ENCODE measurements at places on chromosomes 3 and 15.

GRCh38 chr15:69665641-69666111 lies 213.1 kb downstream of the RPLP1 start:
- DNase-seq: no peak

- no peak for DNase-seq
Measured at GRCh38 chr3:50612234-50612882, 784 bp upstream of the CISH start.

DNA sequence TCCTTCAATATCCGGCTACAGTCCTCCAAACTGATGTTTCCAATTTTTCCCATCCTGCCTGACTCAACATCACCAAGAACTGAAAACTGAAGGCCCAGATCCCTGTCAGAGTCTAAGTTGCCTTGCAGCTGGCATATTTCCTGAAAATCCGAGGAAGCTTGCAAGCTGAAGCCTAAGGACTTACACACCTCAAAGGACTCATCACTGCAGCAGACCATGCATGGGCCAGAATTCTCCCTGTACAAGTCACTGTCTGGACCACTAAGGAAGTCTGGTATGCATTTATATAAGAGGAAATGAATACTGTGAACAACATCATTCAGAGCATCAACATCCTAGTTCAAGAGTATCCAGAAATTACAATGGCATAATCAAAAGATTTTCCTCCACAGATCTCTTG lies 548.8 kb upstream of the MDFIC2 start:
- no peak for DNase-seq

DNA sequence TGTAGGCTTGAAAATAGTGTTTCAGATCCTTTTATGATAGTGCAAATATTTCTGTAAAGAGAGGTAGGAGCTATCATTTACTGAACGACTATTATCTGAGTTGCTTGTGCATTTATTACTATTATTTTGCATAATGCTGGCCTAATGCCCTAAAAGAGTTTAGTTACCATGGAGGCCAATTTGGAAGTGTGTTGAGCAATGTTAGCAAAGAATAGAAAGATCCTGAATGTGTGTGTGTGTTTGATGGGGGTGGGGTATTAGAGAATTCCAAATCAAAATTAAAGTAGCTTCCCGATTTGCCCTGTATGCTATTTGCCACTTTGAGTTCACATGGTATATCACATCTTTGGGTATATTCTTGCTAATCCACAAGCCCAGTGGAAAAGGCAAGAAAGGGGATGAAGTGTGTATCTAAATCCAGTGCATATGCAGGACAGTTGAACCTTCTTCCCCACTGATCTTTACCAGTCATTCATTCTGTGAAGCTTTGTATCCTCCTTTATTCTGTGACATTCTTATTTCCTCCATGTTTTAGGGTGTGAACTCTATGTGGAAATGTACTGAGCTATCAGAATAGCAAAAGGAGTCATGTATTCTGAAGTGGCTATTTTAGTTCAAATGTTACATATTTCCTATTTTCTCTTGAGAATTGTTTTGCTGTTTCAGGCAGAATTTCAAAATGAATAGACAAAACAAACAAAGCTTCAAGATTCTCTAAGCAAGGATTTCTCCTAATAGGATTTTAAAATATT lies 45.7 kb upstream of the PLSCR5 start:
- no peak for DNase-seq

DNA sequence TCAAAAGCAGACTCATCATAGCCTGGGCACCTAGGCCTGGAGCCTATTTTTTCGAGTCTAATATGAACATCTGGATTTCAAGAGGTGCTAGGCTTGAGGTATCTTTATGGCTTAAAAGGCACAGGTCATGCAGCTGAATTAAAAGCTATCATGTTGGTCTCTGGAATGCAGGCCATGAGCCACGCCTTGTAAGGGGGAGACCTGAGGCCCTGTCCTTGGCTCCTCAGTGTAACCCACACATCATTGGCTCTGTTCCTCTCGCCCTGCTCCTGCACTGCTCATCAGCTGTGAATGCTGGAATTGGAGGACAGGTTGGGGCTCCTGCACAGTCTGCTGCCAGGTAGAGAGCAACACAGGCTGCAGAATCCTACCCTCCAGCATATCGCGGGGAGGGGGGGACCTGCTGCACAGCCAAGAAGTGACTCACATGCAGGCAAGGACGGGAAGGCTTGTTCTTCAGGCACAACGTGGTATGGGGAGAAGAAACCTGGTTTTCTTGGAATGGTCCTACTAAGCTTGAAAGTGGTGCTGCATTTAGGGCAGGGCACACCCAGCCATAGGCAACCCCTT lies 146.0 kb downstream of the CHST2 start:
- DNase-seq: no peak

DNA sequence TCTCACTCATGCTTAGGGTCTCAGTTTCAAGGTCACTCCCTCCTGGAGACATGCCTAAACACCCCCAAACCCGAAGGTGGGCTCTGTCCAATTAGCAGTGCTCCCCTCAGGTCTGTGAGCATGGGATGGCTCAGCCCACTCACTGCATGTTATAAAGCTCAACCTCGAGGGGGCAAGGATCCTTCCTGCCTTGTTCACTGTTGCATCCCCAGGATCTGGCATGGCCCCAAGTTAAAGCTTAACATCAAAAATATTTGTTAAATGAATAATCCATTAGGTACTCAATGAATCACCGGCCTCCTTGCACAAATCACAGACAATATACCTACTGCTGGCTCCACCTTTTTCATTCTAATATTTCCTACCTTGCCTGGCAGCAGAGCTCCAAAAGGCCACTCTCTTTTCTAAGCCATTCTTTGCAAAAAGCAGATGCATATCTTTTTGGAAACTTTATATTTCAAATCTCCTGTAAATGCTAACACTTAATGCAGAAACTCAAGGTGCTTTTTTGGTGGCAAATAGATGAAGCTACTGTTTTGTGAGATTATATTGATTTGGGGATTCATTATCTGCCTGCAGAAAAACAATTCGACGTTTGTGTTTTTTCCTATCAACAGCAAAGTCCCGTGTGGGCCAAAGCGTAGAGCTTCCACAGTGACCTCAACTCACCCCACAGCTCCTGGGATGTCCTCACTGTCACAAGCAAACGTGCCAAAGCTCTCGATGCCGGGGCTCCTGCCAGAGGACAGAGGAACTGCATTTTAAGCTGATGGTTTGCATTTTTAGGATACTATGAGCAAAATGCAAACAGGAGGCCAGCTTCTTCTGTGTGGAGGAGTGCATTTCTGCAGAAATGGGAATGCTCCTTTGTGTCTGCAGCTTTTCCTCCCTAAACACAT lies 35.4 kb downstream of the PCOLCE2 start:
- DNase-seq: no peak

GRCh38 chr3:19232566-19232965 lies 84.3 kb downstream of the KCNH8 start:
- DNase-seq: no peak

Data from stimulated activated CD8-positive, alpha-beta memory T cell treated with anti-CD3 and anti-CD28 coated beads, Interleukin-4, amount 100 ng/mL, for 4 hours (primary cell).